Endothelial cell of umbilical vein (primary cell): ENCODE measurements at places on chromosomes 5 and 9. TPM values are rescaled to one million over a fixed set of nuclear protein-coding genes. Genes with fewer than 3 reads are reported as not detected.

CARD19 gene
- 45.7 and 58.4 TPM in 2 replicates for total RNA-seq

OLFM1 gene
- 0.42 and 0.95 TPM in 2 replicates for total RNA-seq

LCN15 gene
- not detected in 2 replicates for total RNA-seq

AJM1 gene
- total RNA-seq, result 1.3 and 1.7 TPM in 2 replicates

NUTM2G gene
- not detected in 2 replicates for total RNA-seq

IL9 gene
- total RNA-seq, result not detected in 2 replicates

LRRC19 gene
- not detected in 2 replicates for total RNA-seq

TEX48 gene
- not detected in 2 replicates for total RNA-seq

GPX8 gene
- total RNA-seq, result 147 and 161 TPM in 2 replicates

WDR31 gene
- total RNA-seq, result 0.62 and 1.00 TPM in 2 replicates

BDP1 gene
- total RNA-seq, result 25.2 and 27.5 TPM in 2 replicates

FOXE1 gene
- total RNA-seq, result not detected in 2 replicates

ENTREP1 gene
- total RNA-seq, result 5.0 and 7.1 TPM in 2 replicates

GAS1 gene
- 0.15 and 0.18 TPM in 2 replicates for total RNA-seq
